Endodermal cell (in vitro differentiated cells): ENCODE measurements at places on chromosomes 7 and 10. TPM values are rescaled to one million over a fixed set of nuclear protein-coding genes. Genes with fewer than 3 reads are reported as not detected.

EDRF1 gene
- 41.4 and 44.5 TPM in 2 replicates for total RNA-seq

GGCT gene
- 46.4 and 54.1 TPM in 2 replicates for total RNA-seq

CPA1 gene
- total RNA-seq = not detected in 3 replicates

LIPK gene
- total RNA-seq = not detected in 2 replicates

ZNF804B gene
- total RNA-seq = 0.13 and 0.23 TPM in 2 replicates
